Psoas muscle (tissue), 8 donors: ENCODE measurements at places on chromosomes 16 and 17. TPM values are rescaled to one million over a fixed set of nuclear protein-coding genes. Genes with fewer than 3 reads are reported as not detected.
A peak's percentile ranks its signal among the peaks of the same experiment; 100 is the strongest.

GRCh38 chr17:17831208-17832031 is 5.4 kb downstream of the SREBF1 start:
- peak overlapping the region; percentile 74 for H3K27ac ChIP-seq
- DNase-seq: no peak
- no peak overlapping the region for H3K4me3 ChIP-seq
- no peaks in the 10 kb centered on the region for H3K27me3 ChIP-seq
- H3K4me1 ChIP-seq: peaks cover 41% of the 10 kb centered on the region
- H3K36me3 ChIP-seq: no peaks in the 10 kb centered on the region

DNA sequence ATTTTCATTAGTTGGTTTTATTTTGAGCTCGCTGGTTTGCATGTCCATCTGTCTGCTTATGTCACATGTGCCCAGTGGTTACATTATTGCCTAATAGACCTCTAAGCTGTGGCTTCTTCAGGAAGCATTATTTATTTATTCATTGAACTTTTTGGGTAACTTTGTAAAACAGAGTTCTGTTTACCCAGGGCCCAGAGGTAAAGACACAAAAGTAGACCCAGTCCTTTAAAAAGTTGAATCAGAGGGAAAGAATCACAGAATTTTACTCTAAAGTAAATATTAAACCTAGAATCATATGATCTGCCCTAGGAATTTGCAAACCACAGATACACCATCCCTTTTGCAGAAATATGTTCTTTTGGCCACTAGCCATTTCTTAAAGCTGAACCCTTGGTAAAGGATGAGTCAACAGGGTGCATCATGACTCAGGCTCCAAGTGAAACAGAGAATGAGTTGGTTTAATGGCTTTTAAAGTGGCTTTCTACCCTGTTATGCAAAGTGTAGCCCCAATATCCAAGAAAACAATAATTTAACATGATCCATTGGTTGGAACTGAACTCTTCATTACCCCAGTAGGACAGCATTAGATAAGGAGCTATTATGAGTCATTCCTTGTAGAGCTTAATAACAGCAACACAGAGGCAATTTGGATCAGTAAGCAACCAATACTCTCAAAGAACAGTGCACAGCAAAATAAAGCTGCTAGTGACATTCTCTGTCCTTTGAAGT is 236.3 kb downstream of the KCNJ2 start:
- H3K36me3 ChIP-seq: no peaks in the 10 kb centered on the region
- H3K27ac ChIP-seq: no peak overlapping the region
- no peak for DNase-seq
- H3K4me3 ChIP-seq: no peak overlapping the region
- H3K4me1 ChIP-seq: peaks cover 12% of the 10 kb centered on the region

CALB2 gene
- total RNA-seq: not detected

GRCh38 chr16:975291-975690 is 4.5 kb upstream of the LMF1 start:
- no peaks in the 10 kb centered on the region for H3K27me3 ChIP-seq
- H3K4me3 ChIP-seq: no peak overlapping the region
- H3K36me3 ChIP-seq: no peaks in the 10 kb centered on the region
- no peak for DNase-seq

DNA sequence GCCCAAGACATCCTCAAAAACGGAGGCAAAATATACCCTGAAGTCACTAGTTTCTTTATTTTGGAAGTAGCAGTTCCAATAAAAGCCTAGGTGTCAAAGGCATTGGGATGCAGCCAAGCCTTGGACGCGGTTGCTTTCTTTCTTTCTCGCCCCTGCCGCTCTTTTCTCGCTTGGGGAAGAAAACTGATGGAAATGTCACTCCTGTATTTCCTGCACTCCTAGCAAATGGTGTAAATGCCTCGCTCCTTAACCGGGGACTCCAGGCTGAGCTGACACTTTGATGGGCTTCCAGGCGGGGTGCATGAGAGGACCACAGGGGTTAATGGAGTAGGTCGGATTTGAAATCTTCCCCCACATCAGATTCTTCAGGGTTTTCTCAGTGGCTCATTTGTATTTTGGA is 114.1 kb downstream of the FOXL1 start:
- no peak for DNase-seq

DNA sequence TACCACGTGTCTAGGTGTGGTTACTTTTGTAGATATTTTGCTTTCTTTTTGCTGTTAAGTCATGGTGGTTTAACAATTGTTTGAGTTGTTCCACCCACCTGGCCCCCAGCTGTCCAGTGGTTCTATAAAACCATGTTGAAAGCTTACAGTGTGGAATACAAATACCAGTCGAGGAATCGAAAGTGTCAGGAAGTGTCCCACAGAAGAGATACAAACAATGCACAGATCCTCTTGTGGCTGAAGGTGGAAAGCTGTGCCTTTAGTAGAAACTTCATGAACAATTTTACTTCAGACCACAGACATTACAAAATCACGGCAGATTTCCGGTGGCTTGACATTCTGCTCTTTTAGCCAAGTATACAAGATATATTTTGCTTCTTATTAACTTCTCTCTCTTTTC is 782.4 kb upstream of the SOX9 start:
- H3K27me3 ChIP-seq: no peaks in the 10 kb centered on the region
- no peak overlapping the region for H3K4me3 ChIP-seq
- H3K27ac ChIP-seq: no peak overlapping the region
- DNase-seq: no peak
- no peaks in the 10 kb centered on the region for H3K36me3 ChIP-seq

- no peaks in the 10 kb centered on the region for H3K4me1 ChIP-seq
- no peak overlapping the region for H3K27ac ChIP-seq
- no peak for DNase-seq
These were observed 12.1 kb upstream of the C16orf74 start for GRCh38 chr16:85762970-85763369.

DNA sequence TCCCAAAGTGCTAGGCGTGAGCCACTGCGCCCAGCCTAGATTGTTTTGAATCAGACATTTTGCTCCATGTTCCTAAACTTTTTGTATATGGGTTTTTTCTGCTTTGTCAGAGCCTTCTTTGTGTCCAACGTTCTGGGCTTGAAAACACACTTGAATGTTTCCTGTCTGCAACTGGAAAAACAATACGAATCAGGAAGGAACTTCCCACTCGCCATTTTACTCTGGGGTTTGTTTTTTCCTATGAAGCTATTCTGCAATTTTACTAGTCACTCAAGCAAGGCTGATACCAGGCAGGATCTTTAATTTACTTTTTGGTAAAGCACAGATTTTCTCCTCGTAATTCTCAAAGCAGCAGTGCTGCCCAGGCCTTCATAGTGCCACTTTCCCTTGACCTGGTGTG is 31.6 kb downstream of the ARHGAP17 start:
- no peak overlapping the region for H3K4me3 ChIP-seq
- peaks cover 91% of the 10 kb centered on the region for H3K4me1 ChIP-seq
- H3K36me3 ChIP-seq: no peaks in the 10 kb centered on the region
- no peaks in the 10 kb centered on the region for H3K27me3 ChIP-seq
- no peak for DNase-seq
